HCT116 (cell line): ENCODE measurements at places on chromosomes 12 and 14. TPM values are rescaled to one million over a fixed set of nuclear protein-coding genes. Genes with fewer than 3 reads are reported as not detected.
A peak's percentile ranks its signal among the peaks of the same experiment; 100 is the strongest.

C3AR1 gene
- not detected for total RNA-seq

TMCC3 gene
- total RNA-seq: 4.5 TPM

CNOT2 gene
- total RNA-seq: 58.7 TPM

HSPA2 gene
- total RNA-seq: 2.5 TPM

CRIP1 gene
- 260 TPM for total RNA-seq

- H3K27me3 ChIP-seq: peaks cover 84% of the 10 kb centered on the region
- H3K4me1 ChIP-seq: no peaks in the 10 kb centered on the region; the same call in 1 of the 2 replicates
- no peak overlapping the region for H3K4me3 ChIP-seq
- no peaks in the 10 kb centered on the region for H3K36me3 ChIP-seq
- no peak overlapping the region for H3K27ac ChIP-seq
- DNase-seq: no peak
These were observed 5.0 kb upstream of the CCND2 start for GRCh38 chr12:4268329-4269181.

GRCh38 chr12:56079723-56080555, at the start of gene ERBB3:
Gene ERBB3, plus strand, starts transcription at chr12:56080165. Its CDS starts 136 bp downstream, at chr12:56080301.
- peak within 1 kb of the TSS; percentile 90 for H3K4me3 ChIP-seq
- peaks cover 2% of the 10 kb centered on the region; the same call in 1 of the 2 replicates for H3K36me3 ChIP-seq
- H3K4me1 ChIP-seq: peaks cover 38% of the 10 kb centered on the region
- DNase-seq: peak; percentile 71
- H3K27ac ChIP-seq: peak within 1 kb of the TSS; percentile 93

DNA sequence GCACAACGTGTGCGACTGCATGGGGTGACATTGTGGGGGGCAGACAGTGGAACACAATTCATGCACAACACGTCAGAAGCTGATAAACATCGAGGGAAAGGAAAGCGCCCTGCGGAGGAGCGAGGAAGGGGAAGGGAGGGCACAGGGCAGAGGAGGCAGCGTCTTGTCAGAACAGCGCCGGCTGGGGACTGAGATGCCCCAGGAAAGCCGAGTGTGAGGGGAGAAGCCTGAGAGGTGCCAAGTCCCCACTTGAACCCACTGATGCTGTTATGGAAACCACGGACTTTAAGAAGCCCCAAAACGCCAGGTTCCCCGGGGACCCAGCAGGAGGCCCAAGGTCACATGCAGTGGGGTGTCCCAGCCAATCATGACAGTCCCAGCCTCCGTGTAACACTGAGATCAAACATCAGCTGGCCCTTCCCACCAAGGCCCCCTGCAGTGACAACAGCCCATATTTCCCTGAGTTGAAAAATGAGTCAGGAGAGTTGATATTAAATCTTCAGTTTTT, 70.0 kb downstream of the GALNT9 start:
- no peak overlapping the region for H3K4me3 ChIP-seq
- no peaks in the 10 kb centered on the region for H3K27me3 ChIP-seq
- DNase-seq: no peak
- no peaks in the 10 kb centered on the region; the same call in 1 of the 2 replicates for H3K4me1 ChIP-seq
- H3K27ac ChIP-seq: no peak overlapping the region

DNA sequence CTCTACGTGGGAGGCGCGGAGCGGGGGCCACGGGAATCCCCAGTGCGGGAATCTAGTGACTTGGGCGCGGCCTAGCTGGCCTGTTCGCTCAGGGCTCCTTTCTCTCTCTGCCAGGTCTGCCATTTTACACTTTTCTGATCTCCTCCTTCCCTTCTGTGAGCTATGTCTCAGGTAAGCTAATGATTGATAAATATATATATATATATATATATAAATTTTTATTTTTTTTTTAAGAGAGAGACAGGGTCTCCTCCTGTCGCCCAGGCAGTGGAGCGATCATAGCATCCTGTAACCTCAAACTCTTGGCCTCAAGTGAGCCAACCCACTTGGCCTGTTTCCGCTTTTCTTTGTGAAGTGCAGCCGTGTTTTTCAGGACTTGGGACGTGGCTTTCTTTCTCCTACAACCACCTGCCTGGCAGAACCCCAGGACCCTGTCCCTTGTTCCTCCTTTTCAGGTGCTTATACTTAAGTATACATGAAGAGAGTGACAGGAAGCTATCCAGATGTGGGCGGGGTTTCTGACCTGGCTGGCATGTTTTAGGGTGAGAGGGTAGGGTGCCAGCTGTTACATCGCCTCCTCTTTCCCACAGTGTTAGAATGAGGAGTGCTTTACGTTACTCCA, 547 bp downstream of the ZNF140 start:
- DNase-seq: no peak
- H3K36me3 ChIP-seq: no peaks in the 10 kb centered on the region
- H3K27me3 ChIP-seq: no peaks in the 10 kb centered on the region
- H3K4me3 ChIP-seq: no peak overlapping the region

DNA sequence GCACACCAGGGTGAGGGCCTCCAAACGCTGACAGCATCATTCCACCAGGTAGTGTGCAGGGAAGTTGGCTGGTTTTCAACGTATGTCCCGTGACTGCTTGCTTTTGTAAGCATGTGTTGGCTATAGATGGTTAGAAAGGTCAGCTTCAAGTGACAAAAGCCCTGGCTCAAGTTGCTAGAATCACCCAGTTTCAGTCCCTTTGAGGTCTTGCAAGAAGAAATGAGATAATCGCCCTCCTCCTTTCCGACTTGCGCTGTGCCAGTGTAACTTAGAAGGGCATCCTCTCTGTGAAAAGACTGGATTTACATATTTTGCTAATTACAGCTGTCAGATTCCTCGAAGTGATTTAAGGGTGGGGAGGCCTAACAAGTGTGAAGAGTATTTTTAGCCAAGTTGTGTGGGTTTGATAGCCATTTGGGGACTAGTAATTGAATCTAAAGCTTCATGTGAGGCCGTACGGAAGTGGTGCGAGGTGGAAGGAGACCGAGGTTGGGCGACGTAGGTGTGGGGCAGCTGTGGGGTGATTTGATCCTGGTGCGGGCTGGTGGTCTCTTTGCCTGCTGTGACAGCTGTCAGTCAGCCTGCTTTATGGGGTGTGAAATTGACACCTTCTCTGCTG, 94.7 kb downstream of the CHST11 start:
- H3K4me1 ChIP-seq: peaks cover 4% of the 10 kb centered on the region; the same call in 1 of the 2 replicates
- H3K4me3 ChIP-seq: no peak overlapping the region
- no peak for DNase-seq
- H3K27ac ChIP-seq: no peak overlapping the region
- no peaks in the 10 kb centered on the region for H3K27me3 ChIP-seq

- no peak for DNase-seq
- no peaks in the 10 kb centered on the region for H3K27me3 ChIP-seq
- H3K27ac ChIP-seq: no peak overlapping the region
- 0 out of 2 replicates have a peak, but pooled peaks cover 4% of the 10 kb centered on the region for H3K36me3 ChIP-seq
- no peaks in the 10 kb centered on the region for H3K4me1 ChIP-seq
These were observed 19.7 kb upstream of the NGB start for GRCh38 chr14:77290705-77291104.

DNA sequence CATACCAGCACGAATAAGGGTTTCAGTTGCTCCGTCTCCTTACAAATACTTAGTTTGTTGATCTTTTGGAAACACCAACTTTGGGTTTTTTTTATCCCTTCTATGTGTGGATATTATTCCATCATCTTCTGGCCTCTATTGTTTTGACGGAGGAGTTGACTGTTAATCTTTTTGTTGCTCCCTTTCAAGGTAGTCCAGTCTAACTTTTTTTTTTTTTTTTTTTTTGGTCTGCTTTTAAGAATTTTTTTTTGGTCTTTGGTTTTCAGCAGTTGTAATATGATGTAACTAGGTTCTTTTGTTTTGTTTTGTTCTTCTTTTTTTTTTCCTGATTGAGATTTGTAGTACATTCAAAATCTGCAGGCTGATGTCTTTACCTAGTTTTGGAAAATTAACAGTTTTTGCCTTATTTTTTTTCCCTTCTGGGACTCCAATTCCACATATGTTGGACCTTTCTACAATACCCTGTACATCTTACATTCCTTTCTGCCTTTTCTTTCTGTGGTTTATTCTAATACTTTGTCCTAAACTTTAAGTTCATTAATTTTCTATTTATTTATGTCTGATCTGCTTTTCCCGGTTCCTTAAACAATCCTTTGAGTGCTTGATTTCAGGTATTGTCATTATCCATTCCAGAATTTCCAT, 54.9 kb downstream of the DNAH10 start:
- no peak overlapping the region for H3K4me3 ChIP-seq
- no peaks in the 10 kb centered on the region for H3K36me3 ChIP-seq
- no peak for DNase-seq
- no peaks in the 10 kb centered on the region for H3K27me3 ChIP-seq

DNA sequence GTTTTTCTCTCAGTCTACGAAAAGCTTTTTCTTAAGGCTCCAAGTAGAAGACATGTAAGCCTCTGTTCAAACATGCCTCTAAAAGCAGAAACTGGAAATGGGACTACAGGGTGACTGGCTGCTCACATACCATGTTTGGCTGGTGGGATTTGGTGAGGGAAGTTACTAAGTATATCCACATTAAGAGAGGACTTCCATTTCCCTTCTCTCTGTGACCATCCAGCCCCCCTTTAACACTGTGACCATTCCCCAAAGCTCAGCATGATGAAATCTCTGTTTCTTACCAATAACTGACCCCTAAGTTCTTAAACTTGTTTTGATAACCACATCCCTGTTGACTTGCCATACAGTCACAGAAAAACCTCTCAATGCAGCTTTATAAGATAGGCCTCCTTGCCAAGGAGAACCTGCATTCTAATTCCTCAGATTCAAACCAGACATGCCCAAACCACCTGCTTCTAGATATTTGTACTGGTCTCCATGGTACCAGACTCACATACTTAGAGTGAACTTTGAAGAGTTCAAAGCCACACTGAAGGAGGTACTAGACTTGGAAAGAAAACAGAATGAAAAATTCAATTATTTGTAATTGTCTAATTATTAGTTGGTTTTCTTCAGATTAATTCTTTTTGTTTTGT, 102.2 kb downstream of the VEZT start:
- H3K27me3 ChIP-seq: no peaks in the 10 kb centered on the region
- H3K36me3 ChIP-seq: no peaks in the 10 kb centered on the region
- H3K27ac ChIP-seq: no peak overlapping the region
- no peak overlapping the region for H3K4me3 ChIP-seq
- H3K4me1 ChIP-seq: 0 out of 2 replicates have a peak, but pooled peaks cover 6% of the 10 kb centered on the region

DNA sequence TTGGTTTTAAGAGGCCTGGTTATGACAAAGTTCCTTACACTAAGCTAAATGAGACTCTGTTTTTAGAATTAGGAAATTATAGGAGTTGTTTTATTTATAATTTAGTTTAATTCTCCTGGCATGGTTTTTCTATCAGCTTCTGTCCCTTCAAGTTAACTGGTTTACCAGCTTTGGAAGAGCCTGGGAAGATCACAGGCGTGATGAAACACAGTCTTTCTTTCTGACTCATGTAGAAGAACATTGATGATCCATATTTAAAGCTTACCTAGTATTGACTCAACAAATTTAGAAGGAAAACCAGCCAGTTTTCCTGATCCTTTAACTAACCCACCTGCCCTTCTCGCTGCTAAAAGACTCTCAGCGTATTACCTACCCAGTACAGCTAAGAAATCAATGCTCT, 155.2 kb downstream of the TGFB3 start:
- H3K27ac ChIP-seq: no peak overlapping the region
- DNase-seq: no peak
- no peaks in the 10 kb centered on the region for H3K27me3 ChIP-seq
- H3K4me1 ChIP-seq: peaks cover 24% of the 10 kb centered on the region
- H3K4me3 ChIP-seq: no peak overlapping the region

- no peaks in the 10 kb centered on the region for H3K27me3 ChIP-seq
- peaks cover 12% of the 10 kb centered on the region for H3K4me1 ChIP-seq
- DNase-seq: no peak
- peaks cover 4% of the 10 kb centered on the region for H3K36me3 ChIP-seq
- no peak overlapping the region for H3K4me3 ChIP-seq
These were observed 75.1 kb downstream of the FERMT2 start for GRCh38 chr14:52875707-52876106.

- H3K4me1 ChIP-seq: no peaks in the 10 kb centered on the region
- no peaks in the 10 kb centered on the region for H3K27me3 ChIP-seq
- no peak overlapping the region for H3K4me3 ChIP-seq
These were observed 43.6 kb upstream of the KCNH5 start for GRCh38 chr14:63088865-63089264.

DNA sequence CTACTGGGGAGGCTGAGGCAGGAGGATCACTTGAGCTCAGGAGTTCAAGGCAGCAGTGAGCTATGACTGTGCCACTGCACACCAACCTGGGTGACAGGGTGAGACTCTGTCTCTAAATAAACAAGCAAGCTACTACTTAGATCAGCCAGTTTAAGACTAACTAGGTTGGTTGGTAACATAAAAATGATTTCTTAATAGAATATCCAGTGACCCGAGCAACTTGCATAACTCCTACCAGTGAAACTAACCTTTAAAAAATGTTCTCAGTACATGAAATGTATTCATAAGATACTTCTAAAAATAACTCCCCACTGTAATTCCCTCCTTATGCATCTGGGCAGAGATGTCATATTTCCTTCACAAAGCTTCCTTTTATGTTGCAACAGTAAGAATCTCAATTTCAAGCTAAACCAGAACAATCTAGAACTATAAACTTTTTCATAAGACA, 15.9 kb downstream of the TAOK3 start:
- H3K36me3 ChIP-seq: no peaks in the 10 kb centered on the region
- H3K4me1 ChIP-seq: peaks cover 22% of the 10 kb centered on the region
- no peak for DNase-seq
- no peak overlapping the region; the same call in 1 of the 2 replicates for H3K27ac ChIP-seq

GRCh38 chr14:95518045-95518751, 1.7 kb upstream of the SYNE3 start:
- no peak for DNase-seq
- no peak overlapping the region for H3K27ac ChIP-seq
- H3K36me3 ChIP-seq: no peaks in the 10 kb centered on the region
- H3K4me1 ChIP-seq: peaks cover 22% of the 10 kb centered on the region
- H3K4me3 ChIP-seq: no peak overlapping the region

GRCh38 chr12:118103601-118104382, at the start of gene VSIG10:
Gene VSIG10, minus strand, starts transcription at chr12:118104011. Its CDS starts 340 bp downstream, at chr12:118103671.
- DNase-seq: no peak
- H3K27me3 ChIP-seq: no peaks in the 10 kb centered on the region
- peaks cover 28% of the 10 kb centered on the region for H3K4me1 ChIP-seq
- peak within 1 kb of the TSS; percentile 95 for H3K27ac ChIP-seq
- H3K36me3 ChIP-seq: no peaks in the 10 kb centered on the region
- H3K4me3 ChIP-seq: peak within 1 kb of the TSS; percentile 79

DNA sequence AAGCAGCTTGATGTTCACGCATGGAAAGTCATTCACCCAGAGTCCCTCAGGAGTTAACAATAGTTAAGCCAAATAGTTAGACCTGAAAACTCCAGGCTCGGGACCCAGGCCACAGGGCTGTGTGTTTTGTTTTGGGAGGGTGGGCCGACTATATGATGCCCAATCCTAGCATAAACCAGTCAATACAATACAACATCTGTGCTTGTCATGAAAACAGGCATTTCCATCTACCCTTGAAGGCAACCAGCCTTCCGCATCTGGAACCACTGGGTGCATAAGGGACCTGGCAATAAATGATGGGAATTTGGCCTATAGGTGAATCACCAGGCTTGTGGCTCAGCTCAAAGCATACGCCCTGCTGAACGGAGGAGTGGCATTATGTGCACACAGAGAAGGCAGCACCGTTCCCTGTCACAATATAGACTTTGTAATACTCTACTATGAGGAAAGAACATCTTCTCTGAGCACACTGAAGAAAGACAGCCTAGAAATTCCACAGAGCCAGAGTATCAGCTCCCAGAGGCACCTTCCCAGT, 91.0 kb upstream of the FOXN3 start:
- no peaks in the 10 kb centered on the region for H3K27me3 ChIP-seq
- peaks cover 31% of the 10 kb centered on the region for H3K4me1 ChIP-seq
- peak; percentile 38 for DNase-seq
- H3K4me3 ChIP-seq: no peak overlapping the region
- no peaks in the 10 kb centered on the region for H3K36me3 ChIP-seq

- no peaks in the 10 kb centered on the region for H3K36me3 ChIP-seq
- H3K4me3 ChIP-seq: no peak overlapping the region
- DNase-seq: no peak
- no peak overlapping the region for H3K27ac ChIP-seq
These were observed 381.9 kb downstream of the SLC16A7 start for GRCh38 chr12:59977779-59978178.

GRCh38 chr14:104632781-104633180, 28.2 kb upstream of the TMEM179 start:
- no peaks in the 10 kb centered on the region for H3K27me3 ChIP-seq
- DNase-seq: no peak
- H3K4me3 ChIP-seq: no peak overlapping the region
